Activated naive CD4-positive, alpha-beta T cell treated with anti-CD3 and anti-CD28 coated beads, Interleukin-2, amount 50 U/mL, for 16 hours (primary cell): ENCODE measurements at places on chromosomes 6 and 20.

DNA sequence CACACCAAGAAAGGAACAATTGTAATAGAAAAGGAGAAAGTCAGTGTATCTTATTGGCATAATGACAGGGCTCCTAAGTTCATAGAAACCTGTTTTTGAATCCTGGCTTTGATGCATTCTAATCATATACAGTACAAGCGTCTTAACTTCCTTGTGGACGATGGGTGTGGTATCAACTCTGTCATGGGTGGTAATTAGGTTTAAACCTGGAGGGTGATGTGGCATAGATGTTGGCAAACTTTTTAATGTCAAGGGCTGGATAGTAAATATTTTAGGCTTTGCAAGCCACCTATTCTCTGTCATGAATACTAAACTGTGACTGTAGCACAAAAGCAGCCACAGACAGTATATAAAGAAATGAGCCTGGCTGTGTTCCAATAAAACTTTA, 138.7 kb upstream of the EDN1 start:
- DNase-seq, result no peak

- no peak for DNase-seq
Observed at GRCh38 chr6:130598021-130598989, 228.9 kb upstream of the SMLR1 start.

GRCh38 chr6:489001-489400, 97.4 kb downstream of the IRF4 start:
- DNase-seq, result no peak

- DNase-seq, result no peak
Observed at GRCh38 chr20:49694450-49695071, 19.1 kb downstream of the B4GALT5 start.

GRCh38 chr6:144215402-144215931, 65.2 kb downstream of the STX11 start:
- peak; percentile 16 for DNase-seq
